ENCODE measurements at places on chromosomes 13 and 19.

DNA sequence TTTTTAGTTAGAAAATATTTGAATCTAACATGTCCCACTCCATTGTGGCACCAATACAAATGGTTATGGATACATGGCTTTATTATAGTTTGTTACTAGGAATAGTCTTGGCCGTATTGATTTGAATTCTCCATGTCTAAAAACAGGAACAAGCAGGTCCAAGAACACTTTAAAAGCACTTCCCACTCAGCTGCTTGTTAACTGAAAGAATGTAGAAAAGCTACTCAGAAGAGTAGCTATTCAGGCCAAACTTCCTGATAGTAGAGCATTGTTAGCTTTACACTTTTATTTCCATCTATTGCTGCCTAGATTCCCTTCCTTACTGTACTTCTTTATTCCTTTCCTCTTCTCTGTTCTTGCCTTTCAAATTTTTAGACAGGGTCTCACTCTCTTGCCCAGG, 6.9 kb downstream of the PIBF1 start:
- no peak for DNase-seq

DNA sequence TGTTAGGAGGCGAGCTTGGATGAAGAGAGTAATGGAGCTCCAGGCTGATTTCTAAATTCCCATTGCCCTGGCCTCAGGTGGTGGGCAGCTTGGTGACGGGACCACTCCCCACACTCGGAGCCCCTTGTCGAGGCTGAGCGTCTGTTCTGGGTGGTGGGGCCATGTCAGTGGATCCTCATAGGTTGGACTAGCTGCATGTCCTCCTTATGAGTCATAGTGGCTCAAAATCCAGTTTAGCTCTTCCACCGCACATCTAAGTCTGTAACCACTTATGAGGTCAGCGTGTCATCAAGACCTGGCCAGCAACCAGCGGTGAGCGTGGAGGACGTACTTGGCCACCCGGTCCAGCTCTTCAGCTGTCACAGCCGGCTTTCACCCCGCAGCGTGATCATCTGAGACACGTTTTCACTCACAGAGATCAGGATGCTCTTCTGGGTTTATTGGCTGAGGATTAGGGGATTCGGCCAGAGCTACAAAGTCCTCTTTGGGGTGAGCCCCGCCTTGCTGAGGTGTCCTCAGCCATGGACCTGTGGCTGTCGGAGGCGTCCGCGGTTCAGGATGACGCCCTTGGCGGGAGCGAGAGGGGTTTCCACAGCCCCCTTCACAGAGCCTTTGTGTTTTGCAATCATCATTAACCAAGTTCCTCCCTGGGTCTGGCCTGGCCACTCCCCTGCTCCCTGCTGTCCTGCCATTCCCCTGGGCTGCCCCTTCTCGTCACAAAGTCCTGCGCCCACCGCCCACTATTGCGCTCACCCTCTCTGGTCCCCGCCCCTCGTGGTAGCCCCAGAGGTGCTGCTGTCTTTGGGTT, 41.9 kb downstream of the ADPRHL1 start:
- peak; percentile 77 for DNase-seq

GRCh38 chr19:41189425-41190065, 3.5 kb upstream of the CYP2S1 start:
- DNase-seq, result no peak

DNA sequence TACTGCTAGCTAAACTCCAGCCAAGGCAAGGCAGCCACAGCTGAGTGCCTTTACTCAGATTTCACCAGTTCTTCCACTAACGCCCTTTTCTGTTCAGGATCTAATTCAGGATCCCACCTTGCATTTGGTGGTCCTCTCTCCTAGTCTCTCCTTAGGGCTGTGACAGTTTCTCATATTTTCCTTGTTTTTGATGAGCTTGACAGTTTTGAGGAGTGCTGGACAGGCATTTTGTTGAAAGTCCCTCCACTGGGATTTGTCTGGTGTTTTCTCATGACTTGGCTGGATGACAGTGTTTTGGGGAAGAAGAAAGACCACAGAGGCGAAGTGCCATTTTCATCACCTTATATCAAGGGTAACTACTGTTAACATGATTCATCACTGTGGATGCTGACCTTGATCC, 162.3 kb upstream of the TSC22D1 start:
- DNase-seq, result no peak

- DNase-seq, result no peak
These were observed 10.4 kb upstream of the GP6 start for GRCh38 chr19:55048446-55048845.

DNA sequence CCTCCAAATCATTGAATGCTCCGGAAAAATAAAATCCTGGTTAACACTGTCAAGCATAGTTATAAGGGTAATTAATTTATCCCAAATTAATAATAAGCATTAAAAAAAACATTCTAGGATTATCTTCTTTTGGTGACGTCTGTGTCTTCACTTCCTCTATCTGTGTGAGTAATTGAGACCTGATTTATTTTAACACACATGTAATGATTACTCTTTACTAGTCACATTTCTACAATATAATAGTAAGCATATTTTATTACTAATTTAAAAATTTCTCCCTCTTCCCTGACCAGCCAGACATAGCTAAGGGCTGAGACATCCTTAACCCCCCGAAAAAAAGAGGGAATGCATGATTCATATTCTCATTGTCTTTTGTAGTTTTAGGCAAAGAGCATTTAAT, 2.3 kb downstream of the FNDC3A start:
- no peak for DNase-seq

- DNase-seq, result no peak
These were observed 134.5 kb upstream of the KL start for GRCh38 chr13:32881777-32882145.

GRCh38 chr19:13835791-13836723, 40.8 kb downstream of the ZSWIM4 start:
- DNase-seq, result no peak

Measured in right atrium auricular region (tissue), 2 donors.